ENCODE measurements at places on chromosomes 6 and 20.
A peak's percentile ranks its signal among the peaks of the same experiment; 100 is the strongest.

GRCh38 chr6:137602313-137603197 is 108.4 kb upstream of the OLIG3 start:
- no peak for DNase-seq

DNA sequence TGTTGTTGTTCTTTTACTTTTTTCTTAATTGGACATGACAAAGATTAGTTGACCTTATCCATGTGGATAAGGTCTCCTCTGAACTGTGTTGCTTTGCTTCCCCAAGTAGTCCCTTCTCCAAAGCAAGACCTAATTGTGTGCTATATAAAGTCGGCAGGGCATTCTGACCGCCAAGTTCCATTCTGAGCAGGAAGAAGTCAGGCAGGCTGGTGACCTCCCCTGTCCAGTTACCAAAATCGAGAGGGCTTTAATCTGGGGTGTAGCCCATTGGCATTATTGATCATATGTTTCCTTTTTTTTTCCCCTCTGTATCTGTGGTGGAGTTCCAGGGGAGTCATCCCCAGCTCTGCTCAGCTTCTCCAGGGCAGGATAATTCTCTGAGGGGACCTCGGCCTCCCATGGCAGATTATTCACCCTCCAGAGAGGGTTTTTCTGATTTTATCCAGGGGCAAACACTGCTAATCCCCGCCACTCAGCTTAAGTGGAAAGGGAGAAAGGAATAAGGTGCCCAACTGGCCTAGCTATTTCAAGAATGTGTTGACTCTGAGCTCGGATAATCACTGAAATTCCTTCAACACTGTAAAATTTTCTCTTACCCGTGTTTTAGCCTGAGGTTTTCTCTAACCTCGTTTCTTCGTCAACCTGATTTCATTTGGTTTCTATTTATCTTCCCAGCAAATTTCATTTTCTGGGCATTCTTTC is 71.8 kb upstream of the L3MBTL3 start:
- DNase-seq: no peak

DNA sequence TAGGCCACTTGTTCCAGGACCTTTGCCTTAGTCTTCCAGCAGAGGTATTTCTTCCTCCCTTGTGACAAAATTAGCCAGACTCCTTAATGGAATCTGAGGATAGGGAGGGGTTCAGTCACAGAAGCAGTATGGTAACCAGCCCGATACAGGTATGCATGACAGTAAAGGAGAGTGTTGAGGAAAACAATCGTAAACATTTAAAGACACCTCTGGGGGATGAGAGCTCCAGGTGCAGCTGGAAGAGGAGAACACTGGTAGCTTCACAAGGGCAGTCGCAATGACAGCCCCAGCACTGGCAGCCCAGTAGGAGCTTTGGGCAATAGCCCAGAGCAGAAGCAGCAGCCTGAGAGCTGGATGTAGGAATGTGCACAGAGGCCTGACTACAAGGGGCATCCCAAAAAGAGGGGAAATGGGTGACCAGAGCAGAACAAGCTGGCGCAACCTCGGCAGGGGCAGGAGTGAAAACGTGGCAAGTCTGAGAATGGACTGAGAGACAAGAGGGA is 344.9 kb upstream of the JAG1 start:
- no peak for DNase-seq

DNA sequence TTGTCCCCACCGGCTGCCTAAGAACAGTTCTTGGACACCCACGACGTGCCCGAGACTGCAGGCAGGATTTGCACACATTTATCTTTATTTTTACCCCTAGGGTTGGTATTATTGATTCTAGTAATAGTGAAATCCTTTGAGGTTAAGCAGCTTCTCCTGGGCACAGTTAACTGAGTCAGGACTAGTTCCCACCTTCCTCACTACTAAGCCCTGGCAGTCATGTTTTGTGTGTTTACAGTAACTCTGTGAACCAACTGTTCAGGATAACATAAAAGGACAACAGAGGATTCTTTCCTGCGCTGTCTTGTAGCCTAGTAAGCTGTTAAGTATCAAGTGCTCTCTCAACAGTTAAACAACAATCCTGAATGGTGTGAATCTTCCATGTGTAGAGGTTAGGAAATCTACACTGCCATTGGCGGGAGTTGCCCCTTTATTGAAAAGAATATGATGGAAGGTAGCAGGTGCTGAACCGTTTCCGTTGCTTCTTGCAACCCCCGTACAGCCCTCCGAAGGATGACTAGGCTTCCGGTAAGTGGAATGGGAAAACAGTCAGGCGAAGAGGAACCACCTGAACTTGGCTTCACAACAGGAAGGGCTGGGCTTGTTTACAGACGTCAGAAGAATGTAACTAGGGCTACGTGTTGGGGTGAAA is 979 bp upstream of the SOD2 start:
- DNase-seq: no peak

DNA sequence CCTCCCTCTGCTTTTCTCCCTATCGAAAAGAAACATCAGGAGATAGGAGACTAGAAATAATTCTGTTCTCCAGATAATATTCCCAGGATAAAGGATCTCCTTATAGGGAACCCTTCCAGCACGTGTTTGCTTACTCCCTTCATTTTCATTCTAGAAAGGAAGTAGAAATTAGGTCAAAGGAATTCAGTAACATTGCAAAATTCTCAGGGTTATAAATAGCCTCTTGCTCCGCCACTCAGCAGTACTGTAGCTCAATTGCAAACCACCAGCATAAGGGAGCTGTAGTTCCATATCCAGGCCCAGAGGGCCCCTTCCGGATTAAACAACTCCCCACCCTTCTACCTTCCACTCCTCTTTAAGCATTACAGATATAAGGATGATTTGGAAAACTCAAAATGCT is 6.2 kb downstream of the ELMO2 start:
- peak; percentile 86 for DNase-seq

DNA sequence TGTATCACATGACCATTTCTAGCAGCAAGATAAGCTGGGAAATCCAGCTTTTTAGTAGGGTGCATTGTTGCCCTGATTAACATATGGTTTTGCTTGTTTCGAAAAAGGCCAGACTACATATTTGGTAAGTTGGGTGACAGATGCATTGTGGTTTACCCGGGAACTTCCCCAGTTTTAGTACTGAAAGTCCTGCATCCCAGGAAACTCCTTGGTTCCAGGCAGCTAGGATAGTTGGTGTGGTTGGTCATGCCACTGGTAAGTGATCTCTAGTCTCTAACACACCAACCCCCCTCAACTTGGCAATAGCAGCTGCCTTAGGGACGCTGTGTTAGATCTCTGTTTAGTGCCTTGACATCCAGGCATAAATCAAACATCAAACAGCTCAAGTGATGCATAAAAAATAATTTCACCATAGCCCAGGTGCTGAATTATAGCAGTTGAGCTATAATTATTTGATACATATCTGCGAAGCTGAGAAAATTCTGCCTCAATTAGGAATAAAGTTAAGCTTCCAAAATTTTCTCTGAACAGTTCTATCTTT is 216.5 kb downstream of the TFAP2C start:
- no peak for DNase-seq

GRCh38 chr6:13664703-13665352 is 46.8 kb downstream of the RANBP9 start:
- DNase-seq: peak; percentile 31

- no peak for DNase-seq
These were observed 170.6 kb downstream of the FOXC1 start for GRCh38 chr6:1780251-1780867.

DNA sequence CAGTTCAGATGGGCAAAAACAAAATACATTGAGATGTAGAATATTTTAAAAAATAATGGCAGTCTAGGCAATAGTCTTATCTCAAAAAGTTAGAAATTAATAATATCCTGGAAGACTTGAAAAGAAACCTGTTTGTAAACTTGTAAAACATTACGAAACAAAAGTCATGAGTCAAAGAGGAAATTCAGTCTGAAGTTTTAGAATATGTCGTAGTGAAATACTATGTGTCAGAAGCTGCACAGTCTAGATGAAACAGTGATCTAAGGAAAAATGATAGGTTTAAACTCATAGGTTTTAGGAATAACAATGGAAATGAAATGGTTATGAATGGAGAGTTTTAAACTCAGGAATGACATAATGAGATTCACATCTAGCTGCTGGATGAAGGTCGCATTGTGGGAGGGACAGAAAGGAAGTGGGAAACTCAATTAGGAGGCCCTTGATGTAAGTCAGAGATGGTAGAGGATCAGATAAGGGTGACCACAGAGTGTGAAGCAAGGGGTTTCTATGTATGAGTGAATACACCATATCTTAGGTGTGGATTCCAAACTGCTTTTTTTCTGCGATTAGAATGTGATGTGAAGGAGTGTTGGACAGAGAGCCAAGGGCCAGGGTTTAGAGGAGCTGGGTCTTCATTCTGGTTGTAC is 2.8 kb downstream of the SNRPB2 start:
- DNase-seq: no peak
